ENCODE measurements at places on chromosomes 13 and 19. TPM values are rescaled to one million over a fixed set of nuclear protein-coding genes. Genes with fewer than 3 reads are reported as not detected.

DNA sequence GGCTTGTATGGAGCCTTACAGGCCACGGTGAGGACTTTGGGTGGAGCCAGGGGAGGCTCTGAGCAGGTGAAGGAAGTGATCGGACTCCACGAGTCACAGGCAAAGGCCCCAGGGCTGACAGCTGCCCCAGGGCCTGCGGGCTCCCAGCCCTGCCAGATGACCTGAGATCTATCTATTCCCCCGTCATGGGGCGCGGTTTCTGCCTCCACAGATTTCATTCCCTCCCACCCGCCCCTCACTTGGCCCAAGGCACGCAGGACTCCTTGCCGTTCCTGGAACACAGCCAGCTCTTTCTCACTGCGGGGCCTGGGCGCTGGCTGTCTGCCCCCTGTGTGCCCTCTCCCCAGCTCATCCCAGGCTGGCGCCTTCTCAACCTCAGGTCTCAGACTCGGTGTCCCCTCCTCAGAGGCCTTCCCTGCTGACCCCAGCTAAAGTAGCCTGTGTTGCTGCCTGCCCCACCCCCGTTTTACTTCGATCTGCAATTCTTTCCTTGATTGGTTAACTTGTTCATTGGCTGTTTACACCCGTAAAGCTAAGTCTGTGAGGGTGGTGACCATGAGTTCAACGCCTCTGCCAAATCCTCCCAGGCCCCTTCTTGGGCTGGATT, 13.9 kb upstream of the PAK4 start:
- DNase-seq = no peak

DNA sequence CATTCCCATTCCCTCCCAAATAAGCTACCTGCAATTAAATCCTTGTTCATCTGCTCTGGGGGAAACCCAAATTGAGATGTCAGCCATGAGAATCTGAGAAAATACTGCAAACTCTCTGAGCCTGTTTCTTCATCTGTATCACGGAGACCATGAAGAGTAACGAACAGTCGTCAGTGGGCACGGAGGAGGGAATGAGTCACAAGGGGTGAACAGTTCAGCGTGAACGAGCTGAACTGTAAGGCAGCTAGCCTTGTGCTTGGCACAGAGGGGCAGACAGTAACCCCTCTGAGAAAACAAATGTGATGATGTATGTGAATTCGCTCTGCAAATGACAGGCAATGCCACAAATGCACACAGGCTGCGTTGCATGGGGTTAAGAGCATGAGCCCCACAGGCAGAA, 288.7 kb downstream of the FOXO1 start:
- DNase-seq = no peak

GRCh38 chr13:73934215-73934641, 200.0 kb downstream of the KLF12 start:
- no peak for DNase-seq

GRCh38 chr19:12788682-12789097, 2.6 kb upstream of the JUNB start:
- DNase-seq = peak; percentile 94

GRCh38 chr19:37654629-37655300, 500 bp downstream of the ZFP30 start:
- DNase-seq = peak; percentile 74

DNA sequence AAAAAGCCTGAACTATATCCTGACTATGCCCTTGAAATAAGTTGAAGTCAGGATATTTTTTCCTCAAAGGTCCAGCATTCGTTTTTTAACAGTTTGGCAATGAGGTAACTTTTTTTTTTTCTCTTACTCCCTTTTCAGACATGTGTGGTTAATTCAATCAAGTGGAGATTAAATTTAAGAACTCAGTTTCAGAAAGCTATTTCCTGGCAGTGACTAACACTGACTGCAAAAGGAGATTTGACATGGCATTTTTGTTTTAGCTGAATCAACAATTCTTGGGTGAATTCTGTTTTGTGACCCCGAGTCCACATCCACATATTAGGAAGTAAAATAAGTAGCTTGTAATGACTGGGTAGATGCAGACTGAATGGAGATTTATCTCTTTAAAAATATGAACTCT, 716.4 kb downstream of the PCDH9 start:
- DNase-seq = no peak

DNA sequence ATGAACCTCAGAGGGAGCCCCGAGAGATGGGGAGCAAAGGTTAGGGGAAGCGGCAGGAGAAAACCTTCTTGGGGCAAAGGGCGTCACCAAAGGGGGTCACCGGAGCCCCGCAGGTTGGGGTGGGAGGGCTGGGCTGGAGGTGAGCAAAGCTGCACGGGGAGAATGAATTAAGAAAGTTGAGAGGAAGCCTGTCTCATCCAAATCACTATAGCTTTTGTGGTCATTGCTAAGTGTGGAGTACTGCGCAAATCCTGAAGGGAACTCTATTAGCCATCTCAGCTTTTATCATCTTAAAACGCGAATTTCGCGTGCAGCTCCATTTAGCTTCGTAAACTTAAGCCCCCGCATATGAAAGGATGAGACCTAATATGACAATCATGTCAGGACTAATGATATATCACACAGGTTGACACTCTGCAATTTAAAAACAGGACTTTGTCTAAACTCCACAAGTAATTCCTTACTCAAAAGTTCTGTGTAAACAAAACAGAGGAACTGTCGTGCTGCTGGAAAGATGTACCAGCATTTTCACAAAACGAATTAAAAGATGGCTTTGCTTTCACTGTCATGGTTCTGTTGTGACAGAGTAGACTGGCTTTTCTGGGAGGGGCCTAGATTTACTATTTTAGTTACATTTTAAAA, 631 bp downstream of the LACC1 start:
- no peak for DNase-seq

GRCh38 chr13:73129023-73129422, 70.2 kb downstream of the KLF5 start:
- DNase-seq = no peak

DNA sequence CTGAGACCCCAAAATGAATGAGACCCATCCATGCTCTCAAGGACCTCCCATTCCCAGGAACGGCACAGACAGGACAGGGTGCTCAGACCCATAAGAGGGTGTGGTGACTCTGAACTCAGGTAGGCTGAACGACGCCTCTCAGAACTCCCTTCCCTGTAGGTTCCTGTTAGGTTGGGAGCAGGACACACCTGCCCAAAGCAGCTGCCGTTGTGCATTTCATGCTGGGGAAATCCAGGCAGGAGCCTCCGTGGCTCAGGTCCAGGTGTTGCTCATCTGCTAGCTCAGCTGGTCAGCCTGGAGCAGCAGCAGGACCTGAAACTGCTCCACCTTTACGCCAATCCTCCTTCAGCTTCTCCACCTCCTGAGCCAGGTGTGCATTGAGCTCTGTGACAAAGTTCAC, 19.1 kb upstream of the TEX101 start:
- DNase-seq = no peak

GRCh38 chr13:113544071-113544891, 40.3 kb upstream of the TFDP1 start:
- no peak for DNase-seq

GRCh38 chr13:106480351-106480910, 55.0 kb downstream of the EFNB2 start:
- DNase-seq = no peak

DNA sequence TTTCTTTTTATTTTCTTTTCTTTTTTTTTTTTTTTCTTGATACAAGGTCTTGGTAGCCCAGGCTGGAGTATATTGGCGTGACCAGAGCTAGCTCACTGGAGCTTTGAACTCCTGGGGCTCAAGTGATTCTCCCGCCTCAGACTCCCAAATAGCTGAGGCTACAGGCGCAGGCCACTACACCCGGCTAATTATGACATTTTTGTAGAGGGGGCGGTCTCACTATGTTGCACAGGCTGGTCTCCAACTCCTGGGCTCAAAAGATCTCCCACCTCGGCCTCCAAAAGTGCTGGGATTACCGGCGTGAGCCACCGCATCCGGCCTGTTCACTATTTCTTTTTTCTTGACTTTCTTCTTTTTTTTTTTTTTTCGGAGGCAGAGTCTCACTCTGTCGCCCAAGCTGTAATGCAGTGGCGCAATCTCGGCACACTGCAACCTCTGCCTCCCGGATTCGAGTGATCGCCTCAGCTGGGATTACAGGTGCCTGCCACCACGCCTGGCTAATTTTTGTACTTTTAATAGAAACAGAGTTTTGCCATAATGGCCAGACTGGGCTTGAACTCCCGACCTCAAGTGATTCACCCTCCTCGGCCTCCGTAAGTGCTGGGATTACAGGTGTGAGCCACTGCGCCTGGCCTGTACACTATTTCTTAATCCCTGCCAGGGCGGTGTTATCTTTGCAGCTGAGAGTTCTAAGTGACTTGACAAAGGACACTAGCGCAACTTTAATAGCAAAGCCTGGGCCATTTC, 37.1 kb upstream of the LSM14A start:
- DNase-seq = no peak

- no peak for DNase-seq
Measured at GRCh38 chr19:47351548-47351947, 2.4 kb downstream of the DHX34 start.

GRCh38 chr19:291561-292280, 518 bp upstream of the PLPP2 start:
- no peak for DNase-seq

- DNase-seq = no peak
Measured at GRCh38 chr19:13100031-13100588, 2.5 kb downstream of the LYL1 start.

- peak; percentile 69 for DNase-seq
Measured at GRCh38 chr13:77460195-77460594, 75.3 kb upstream of the SCEL start.

- no peak for DNase-seq
Measured at GRCh38 chr13:39375601-39376000, 227.4 kb downstream of the LHFPL6 start.

- DNase-seq = no peak
Measured at GRCh38 chr13:112113851-112114250, 46.9 kb downstream of the SOX1 start.

DNA sequence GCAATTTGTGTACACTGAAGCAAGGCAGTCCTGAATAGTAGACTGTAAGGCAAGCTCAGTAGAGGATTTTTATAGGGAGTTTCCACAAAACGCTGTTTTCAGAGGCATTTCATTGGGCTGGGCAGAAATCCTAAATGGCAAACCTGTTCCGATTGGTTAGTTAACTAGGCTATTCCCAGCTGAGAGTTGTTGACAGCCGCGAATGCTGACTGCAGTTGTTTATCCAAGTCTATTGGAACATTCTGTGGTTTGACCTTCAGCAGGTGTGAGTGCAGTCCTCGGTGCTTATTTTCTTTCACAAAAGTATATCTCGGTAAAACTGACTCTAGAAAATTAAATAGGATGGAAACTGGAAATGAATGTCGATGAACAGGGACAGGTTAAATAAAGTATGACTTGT, 45.4 kb downstream of the TPT1 start:
- no peak for DNase-seq

DNA sequence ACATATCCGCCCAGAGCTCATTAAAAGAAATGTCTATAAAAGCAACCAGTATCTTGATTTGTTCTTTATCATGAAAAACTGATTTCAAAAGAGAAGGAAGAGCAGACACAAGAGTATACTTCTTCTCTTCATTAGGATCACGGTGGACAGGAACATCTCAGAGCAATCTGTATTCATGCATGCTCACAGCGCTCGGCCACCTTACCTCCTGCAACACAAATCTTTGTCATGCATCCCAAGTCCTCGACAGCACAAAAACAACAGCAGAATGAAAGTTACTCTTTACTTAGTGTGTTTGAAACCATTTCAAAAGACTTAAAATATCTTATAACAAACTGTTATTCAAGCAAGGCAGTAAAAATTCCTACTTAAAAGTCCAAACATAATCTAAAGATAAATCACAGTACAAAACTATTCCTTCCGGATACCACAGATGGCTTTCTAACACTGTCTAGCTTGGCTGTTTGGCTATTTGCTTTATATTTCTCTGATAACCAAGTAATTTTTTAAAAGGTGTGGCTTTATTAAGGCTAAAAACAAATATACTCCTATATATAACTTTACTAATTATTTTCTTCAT, 174.5 kb downstream of the TBC1D4 start:
- DNase-seq = no peak

- no peak for DNase-seq
Measured at GRCh38 chr13:28659621-28659970, 666 bp downstream of the POMP start.

- DNase-seq = no peak
Measured at GRCh38 chr13:112699322-112699918, 9.6 kb downstream of the ATP11A start.

GRCh38 chr13:28475916-28476725, 18.8 kb downstream of the FLT1 start:
- DNase-seq = no peak

DNA sequence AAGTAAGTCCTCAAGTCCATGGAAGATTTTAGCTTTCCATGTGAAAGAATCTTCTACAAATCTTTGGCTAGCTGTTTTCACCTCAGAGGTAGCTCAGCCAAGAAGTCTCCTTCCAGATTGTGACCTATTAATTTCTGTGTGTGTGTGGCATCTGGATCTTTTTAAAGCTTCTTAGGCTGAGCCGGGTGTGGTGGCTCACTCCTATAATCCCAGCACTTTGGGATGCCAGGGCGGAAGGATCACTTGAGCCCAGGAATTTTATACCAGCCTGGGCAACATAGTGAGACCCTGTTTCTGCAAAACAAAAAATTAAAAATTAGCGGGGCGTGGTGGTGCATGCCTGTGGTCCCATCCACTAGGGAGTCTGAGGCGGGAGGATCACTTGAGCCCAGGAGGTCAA, 13.4 kb upstream of the SLC44A2 start:
- no peak for DNase-seq

GRCh38 chr13:105452895-105453294, 1082.6 kb downstream of the EFNB2 start:
- no peak for DNase-seq

DNA sequence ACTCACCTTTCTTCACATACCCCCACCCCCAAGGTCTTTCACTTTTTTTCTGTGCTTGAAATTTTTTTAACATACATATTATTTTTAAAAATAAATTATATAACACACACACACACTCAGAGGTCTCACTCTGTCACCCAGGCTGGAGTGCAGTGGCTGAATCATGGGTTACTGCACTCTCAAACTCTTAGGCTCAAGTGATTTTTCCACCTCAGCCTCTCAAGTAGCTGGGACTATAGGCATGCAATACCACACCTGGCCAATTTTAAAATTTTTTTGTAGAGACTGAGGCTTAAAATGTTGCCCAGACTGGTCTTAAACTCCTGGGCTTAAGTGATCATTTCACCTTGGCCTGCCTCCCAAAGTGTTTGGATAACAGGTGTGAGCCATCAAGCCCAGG, 32.9 kb upstream of the ZNF429 start:
- no peak for DNase-seq

The ARHGAP45 gene
- total RNA-seq = 15.3 TPM

The BST2 gene
- 72.0 TPM for total RNA-seq

The FXYD3 gene
- 0.49 TPM for total RNA-seq

The CEACAM3 gene
- total RNA-seq = 0.39 TPM

The THSD8 gene
- total RNA-seq = 1.2 TPM

The CYP4F22 gene
- total RNA-seq = not detected

The RXFP2 gene
- not detected for total RNA-seq

The MAP2K2 gene
- 80.8 TPM for total RNA-seq

The GFY gene
- not detected for total RNA-seq

The ANGPTL4 gene
- total RNA-seq = 39.9 TPM

The TTYH1 gene
- 0.94 TPM for total RNA-seq

The KIR2DL3 gene
- total RNA-seq = not detected

Measured in aorta (tissue), 5 donors.